SIG-M5 (cell line): ENCODE measurements at places on chromosomes 4 and X.
A peak's percentile ranks its signal among the peaks of the same experiment; 100 is the strongest.

GRCh38 chr4:105453550-105454205 lies 20.2 kb downstream of the PPA2 start:
- DNase-seq, result no peak

- DNase-seq, result no peak
These were observed 136.8 kb upstream of the SLC4A4 start for GRCh38 chr4:71201817-71202576.

DNA sequence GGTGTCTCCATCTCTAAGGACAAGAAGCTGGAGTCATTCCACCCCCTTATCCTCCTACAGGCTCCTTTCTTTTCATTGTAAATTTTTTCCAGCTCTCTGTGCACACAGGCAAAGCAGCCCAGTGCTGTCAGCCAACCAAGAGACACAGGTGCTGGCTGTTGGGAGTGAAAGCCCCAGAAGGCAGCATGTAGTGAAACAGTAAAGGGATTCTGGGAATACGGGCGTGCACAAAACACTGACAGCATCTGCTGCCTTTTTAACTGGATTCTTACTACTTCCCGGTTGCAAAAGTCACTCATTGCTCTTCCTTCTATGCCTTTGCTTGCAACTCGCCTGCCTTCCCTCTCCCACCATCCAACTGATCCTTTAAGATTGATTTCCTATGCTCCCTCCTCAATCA lies 208.6 kb upstream of the PRPS2 start:
- DNase-seq, result no peak

- DNase-seq, result no peak
These were observed 24.8 kb downstream of the ARMCX5 start for GRCh38 chrX:102624105-102624504.

- DNase-seq, result peak; percentile 45
These were observed 1.6 kb downstream of the PAPSS1 start for GRCh38 chr4:107718351-107718965.

DNA sequence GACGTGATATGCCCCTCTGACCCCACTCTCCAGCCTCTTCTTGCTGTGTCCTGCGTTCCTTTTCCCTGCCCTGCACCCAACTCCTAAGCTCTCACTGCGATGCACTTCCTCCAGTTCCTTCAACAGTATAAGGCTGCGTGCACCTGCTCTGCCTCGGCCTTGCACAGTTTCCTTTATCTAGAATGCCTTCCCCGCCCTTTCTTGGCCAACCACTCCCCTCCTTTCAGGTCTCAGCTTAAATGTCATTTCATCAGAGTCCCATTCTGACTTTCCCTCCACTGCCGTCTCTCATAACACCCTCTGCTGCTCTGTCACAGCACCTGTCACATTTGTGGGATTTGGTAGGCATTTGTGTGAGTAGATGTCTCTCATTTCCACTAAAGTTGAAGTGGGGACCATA lies 58.4 kb upstream of the NEIL3 start:
- no peak for DNase-seq

DNA sequence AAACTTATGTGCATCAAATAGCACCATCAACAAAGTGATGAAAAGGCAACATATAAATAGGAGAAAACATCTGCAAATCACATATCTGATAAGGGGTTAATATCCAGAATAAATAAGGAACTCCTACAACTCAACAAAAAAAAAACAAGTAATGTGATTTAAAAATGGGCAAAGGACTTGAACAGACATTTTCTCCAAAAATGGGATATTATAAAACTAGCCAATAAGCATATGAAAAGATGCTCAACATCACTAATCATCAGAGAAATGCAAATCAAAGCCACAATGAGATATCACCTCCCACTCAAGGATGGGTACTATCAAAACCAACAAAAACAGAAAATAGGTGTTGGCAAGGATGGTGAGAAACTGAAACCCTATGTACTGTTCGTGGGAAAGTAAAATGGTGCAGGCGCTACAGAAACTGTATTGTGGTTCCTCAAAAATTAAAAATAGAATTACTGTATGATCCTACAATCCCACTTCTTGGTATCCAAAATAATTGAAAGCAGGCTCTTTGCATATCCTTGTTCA lies 2.4 kb downstream of the DNAJB14 start:
- DNase-seq, result no peak

DNA sequence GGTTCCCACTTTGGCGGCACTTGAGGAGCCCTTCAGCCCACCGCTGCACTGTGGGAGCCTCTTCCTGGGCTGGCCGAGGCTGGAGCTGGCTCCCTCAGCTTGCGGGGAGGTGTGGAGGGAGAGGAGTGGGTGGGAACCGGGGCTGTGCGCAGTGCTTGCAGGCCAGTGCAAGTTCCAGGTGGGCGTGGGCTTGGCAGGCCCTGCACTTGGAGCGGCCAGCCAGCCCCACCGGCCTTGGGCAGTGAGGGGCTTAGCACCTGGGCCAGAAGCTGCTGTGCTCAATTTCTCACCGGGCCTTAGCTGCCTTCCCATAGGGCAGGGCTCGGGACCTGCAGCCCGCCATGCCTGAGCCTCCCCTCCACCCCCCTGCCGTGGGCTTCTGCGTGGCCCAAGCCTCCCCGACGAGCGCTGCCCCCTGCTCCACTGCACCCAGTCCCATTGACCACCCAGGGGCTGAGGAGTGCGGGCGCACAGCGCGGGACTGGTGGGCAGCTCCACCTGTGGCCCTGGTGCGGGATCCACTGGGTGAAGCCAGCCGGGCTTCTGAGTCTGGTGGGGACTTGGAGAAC lies 474.3 kb downstream of the MID1IP1 start:
- no peak for DNase-seq

GRCh38 chr4:67161311-67161710 lies 384.0 kb downstream of the CENPC start:
- no peak for DNase-seq

DNA sequence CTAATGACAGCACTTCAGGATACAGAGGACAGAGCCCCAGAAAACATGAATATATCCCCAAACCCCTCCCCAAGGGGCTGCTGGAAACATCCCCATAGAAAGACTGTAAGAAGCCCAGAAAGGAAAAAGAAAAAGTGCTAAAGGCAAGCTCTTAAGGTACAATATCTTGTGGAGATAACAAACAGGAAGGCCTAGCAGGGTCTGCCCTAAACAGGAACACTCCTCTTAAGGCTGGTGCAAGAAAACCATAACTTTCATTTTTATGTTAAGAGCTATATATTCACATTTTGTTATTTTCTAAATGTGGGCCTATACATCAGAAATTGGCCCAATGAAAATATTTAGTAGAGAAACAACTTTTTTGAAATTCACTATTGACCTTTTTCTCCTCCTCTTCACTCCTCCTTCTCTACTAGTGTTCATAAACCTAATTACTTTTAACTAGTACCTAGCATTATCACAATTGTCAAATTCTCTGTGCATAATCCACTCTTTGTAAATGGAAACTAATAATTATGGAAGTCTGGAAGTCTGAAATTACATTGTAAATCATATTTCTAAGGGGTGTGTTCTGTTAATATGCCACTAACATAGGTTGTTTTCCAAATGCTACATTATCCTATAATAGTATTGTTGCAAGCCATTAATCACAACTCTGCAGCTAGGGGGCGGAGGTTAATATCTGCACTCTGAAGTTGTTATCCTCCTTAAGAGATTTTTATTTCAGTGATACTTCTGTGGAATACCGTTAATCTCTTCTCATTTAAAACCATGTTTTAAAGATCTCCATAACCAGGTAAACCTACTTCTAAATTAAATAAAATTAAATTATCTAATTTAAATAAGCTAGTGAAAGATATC lies 59.8 kb downstream of the CASK start:
- DNase-seq, result no peak

- DNase-seq, result no peak
These were observed 50.0 kb downstream of the CCNI start for GRCh38 chr4:77025643-77026321.

DNA sequence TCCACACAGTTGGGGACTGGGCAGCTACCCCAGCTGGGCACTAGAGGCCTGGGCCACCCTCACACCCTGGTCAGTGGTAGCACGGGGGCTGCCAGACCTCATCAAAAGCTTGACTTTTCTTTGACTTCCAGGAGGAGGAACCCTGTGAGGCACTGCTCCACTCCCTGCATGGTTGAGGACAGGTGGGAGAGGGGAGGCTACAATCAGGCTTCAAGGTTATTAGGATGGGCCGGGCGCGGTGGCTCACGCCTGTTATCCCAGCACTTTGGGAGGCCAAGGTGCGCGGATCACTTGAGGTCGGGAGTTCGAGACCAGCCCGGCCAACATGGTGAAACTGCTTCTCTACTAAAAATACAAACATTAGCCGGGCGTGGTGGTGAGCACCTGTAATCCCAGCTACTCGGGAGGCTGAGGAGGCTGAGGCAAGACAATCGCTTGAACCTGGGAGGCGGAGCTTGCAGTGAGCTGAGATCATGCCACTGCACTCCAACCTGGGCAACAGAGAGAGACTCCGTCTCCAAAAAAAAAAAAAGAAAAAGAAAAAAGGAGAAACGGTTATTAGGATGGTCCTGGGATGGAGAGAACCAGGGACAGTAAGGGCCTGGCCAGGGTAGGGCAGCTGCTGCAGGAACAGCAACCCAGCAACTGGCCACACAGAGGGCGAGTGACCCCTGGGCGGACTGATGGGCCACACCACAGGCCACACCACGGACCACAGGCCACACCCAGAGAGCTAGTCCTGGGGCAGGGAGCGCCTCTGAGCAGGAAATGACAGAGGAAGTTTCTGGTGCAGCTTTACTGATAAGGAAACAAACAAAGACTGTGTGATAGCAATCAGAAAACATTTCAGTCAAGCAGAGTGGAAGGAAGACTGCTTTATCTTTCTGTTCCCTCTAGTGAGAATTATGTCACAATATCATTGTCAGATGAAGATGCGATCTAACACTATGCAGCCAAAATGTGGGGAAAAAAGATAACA lies 20.5 kb upstream of the OPN1LW start:
- DNase-seq, result no peak

DNA sequence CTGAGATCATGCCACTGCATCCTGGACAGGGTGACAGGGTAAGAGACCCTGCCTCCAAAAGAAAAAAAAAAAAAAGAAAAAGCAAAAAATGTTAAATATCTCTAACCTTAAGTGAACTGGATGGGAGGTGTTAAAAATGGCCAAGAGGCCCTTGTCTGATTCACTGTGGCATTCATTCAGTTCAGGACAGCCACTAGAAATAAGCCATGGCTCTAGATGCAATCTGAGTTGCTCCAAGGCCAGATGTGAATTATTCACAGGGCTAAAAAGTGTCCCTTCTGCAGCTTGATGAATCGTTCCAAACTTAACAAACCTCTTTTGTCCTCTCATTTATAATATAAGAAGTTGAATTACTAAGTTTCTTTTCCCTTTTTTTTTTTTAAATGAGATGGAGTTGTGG lies 63.7 kb upstream of the FBXW7 start:
- DNase-seq, result no peak

DNA sequence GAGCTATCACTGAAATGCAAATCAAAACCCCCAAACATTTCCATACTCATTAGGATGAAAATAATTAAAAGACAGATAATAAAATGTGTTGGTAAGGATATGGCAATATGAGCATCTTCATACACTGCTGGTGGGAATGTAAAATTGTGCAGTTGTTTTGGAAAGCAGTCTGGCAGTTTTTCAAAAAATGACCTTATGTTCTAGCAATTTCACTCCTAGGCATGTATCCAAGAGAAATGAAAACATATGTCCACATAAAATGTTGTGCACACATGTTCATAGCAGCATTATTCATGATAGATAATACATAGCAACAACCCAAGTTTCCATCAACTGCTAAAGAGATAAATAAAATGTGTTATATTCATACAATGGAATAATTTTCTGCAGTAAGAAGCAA lies 14.8 kb upstream of the GPRASP2 start:
- no peak for DNase-seq

DNA sequence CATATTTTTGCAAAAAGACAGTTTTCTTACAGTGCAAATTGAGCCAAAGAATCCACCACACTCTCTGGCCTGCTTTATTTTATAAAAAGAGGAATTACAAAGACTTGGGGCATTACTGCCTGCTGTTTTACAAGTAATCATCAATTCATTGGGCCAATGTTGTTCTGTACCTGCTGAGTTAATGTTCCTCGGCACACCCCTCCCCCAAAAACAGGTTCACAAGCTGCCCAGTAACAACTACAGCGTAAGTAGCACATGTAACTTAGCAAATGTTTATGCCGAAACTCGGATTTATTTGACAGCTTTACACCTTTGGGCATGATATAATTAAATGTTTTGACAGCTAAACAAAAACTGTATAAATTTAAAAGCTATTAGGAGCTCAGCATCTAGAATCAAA lies 214.6 kb upstream of the MAB21L2 start:
- DNase-seq, result no peak

- DNase-seq, result no peak
These were observed 79.3 kb downstream of the RBPJ start for GRCh38 chr4:26400132-26400531.

GRCh38 chrX:155662282-155662681 lies 49.5 kb upstream of the TMLHE start:
- DNase-seq, result no peak

GRCh38 chr4:53315300-53315699 lies 50.6 kb downstream of the SCFD2 start:
- DNase-seq, result no peak

DNA sequence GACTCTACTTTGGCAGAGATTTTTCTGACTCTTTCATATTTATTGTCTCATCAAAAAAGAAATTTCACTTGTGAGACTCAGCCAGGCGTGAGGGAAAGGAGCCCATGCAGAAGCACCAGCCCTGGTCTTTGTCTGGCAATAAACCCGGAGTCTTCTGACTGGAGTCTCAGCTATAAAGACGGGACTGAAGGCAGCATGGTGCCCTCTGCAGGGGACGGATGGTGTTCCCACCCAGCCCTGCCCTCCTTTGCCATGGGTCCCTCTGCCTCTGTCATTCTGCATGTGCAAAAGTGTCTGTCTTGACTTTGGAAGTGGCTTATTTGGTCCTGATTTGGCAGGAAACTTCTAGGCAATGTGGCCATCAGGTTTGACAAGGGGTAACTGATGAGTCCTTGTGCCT lies 14.2 kb downstream of the ZNF185 start:
- DNase-seq, result no peak

GRCh38 chr4:83257811-83258210 lies 26.8 kb downstream of the COQ2 start:
- no peak for DNase-seq

DNA sequence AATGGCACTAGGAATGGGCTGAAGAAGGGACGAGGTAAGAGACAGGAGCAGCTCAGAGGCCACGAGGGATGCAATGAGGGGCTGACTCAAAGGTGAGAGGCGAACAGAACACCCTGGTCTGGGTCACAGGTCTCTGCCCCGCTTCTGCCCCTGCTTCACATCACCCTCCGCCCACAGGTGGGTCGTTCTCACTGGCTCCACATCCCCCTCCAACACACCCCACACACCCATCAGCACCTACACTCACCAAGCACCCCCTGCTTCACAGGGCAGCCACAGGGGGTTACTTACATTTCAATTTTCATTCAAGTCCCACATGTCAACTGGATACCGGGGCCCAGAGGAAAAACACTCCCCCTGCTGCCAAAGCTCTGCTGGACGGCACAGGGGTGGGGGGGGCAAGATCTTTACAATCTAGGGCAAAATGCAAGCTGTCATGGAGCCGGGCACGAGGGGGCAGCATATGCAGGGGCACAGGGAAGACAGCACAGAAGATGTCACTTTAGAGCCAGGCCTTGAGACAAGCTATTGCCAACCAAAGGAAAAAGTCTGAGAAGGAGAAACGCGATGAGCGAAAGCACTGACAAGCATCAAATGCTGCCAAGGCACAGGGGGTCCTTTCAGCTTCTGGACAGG lies 94.0 kb downstream of the AFAP1 start:
- DNase-seq, result no peak
